A549 treated with AZD2906 at 1 μM for 4 hours (cell line): ENCODE measurements at places on chromosomes 2 and 18. TPM values are rescaled to one million over a fixed set of nuclear protein-coding genes. Genes with fewer than 3 reads are reported as not detected.

The CCT7 gene
- total RNA-seq: 542 to 951 TPM (median 575 TPM) in 5 replicates

The NXPH2 gene
- not detected in 5 replicates for total RNA-seq

The LOXHD1 gene
- total RNA-seq: not detected in 5 replicates

The ABCB11 gene
- 0.01 to 0.06 TPM (median 0.02 TPM) in 5 replicates for total RNA-seq

The SAG gene
- not detected in 5 replicates for total RNA-seq

The TUBA3E gene
- total RNA-seq: 5.2 to 8.8 TPM (median 6.9 TPM) in 5 replicates

The FHOD3 gene
- total RNA-seq: 2.2 to 2.9 TPM (median 2.3 TPM) in 5 replicates

The IL37 gene
- total RNA-seq: not detected in 5 replicates

The CIB4 gene
- 0.17 to 0.19 TPM in 2 of 5 replicates, not detected in the others for total RNA-seq

The SFTPB gene
- 0.10 to 0.25 TPM (median 0.12 TPM) in 5 replicates for total RNA-seq

The CTNNA2 gene
- total RNA-seq: 0.08 to 0.62 TPM (median 0.26 TPM) in 5 replicates

The CNGA3 gene
- total RNA-seq: 0.02 to 0.11 TPM (median 0.03 TPM) in 4 of 5 replicates, not detected in the other

The DPYSL5 gene
- total RNA-seq: 4.1 to 5.6 TPM (median 5.2 TPM) in 5 replicates

The CETN1 gene
- total RNA-seq: not detected in 5 replicates

The CFC1 gene
- 0.11 TPM in 1 of 5 replicates, not detected in the others for total RNA-seq

The SCN9A gene
- 2.3 to 4.5 TPM (median 3.7 TPM) in 5 replicates for total RNA-seq

The DOK6 gene
- total RNA-seq: not detected in 5 replicates

The CTAGE1 gene
- total RNA-seq: not detected in 5 replicates

The LYG1 gene
- 1.0 to 2.2 TPM (median 1.7 TPM) in 5 replicates for total RNA-seq

The EPAS1 gene
- total RNA-seq: 86.6 to 106 TPM (median 97.0 TPM) in 5 replicates

The MORN2 gene
- 37.6 to 43.5 TPM (median 38.1 TPM) in 5 replicates for total RNA-seq
